ENCODE measurements at places on chromosomes 6 and 20.

DNA sequence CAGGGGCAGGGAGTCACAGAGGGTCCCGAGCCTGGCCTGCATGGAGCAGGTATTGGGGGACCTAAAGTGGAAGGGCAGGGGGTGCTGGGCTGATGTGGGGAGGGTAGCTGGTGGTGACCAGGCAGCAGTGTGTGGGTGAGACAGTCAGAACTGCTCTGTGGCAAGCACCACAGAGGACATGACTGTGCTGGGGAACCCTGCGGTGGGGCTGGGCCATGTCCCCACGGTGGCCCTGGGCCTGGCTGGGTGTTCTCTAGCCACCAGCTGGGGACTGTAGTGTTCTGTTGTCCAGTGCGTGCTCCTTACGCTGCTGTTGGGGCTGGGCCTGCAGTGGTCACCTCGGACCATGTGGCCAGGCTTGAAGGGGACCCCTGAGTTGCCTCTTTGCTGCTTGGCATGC lies 3.6 kb downstream of the SS18L1 start:
- no peak for DNase-seq

DNA sequence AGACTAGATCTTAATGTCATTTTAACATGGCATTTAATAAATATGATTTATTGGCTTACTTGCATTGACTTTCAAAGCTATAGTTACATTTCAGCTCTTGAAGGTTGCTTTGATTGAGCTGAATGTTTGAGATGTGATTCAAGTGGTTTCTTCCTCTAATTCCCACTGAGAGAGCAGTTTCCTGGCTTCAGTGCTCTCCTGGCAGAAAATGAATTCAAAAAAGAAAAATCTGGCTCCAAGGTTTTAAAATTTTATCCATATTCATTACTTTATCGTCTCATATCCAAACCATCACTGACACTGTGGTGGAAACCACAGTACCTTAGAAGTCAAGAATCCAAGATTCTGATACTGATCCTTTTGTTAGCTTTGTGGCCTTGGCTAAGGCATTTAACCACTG lies 263.1 kb upstream of the HSF2 start:
- no peak for DNase-seq

- DNase-seq: no peak
Measured at GRCh38 chr6:110653381-110653780, 161.9 kb downstream of the CDK19 start.

DNA sequence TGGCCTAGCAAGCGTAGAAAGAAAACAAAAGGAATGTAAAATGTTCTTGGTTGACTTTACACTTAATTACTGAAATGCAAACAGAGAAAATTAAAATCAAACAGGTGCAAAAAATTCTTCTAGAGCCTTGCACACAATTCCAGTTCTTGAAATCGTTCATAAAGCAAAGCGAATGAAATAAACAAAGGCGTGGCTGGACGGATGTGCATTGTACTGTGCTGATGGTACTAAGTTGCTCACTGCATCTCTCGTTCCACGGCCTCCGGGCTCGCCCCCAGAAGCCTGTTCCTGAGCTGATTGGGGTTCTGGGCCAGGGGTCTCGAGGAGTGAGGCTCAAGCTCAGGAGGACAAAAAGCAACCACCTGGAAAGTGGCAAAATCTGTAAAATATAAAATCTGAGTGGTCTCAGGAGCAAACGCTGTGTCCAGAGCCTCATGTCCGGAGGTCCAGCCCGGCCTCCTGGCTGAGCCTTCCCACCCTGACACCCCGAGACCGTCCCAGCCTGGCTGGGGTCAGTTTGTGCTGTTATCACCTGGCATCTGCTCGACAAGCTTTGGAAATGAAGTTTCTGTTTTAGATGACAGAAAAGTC lies 71.3 kb downstream of the TTLL2 start:
- DNase-seq: no peak

DNA sequence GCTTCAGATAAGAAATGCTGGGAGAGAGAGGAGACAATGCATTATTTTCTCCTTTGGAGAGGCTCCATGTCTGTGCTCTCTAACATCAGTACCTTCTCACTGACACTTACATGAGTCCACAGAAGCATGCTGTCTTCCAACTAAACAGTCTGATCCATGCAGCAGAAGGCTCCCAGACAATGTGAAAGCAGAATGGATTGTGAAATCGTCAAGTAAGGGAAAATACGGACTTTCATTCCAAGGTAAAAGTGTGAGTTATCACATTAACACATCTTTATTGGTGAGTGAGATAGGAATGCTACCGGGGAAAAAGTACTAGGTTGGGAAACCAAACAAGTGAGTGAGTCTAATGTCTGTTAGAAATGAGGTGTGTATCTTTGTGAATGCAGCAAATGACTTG lies 167.6 kb upstream of the KCNK16 start:
- DNase-seq: no peak

DNA sequence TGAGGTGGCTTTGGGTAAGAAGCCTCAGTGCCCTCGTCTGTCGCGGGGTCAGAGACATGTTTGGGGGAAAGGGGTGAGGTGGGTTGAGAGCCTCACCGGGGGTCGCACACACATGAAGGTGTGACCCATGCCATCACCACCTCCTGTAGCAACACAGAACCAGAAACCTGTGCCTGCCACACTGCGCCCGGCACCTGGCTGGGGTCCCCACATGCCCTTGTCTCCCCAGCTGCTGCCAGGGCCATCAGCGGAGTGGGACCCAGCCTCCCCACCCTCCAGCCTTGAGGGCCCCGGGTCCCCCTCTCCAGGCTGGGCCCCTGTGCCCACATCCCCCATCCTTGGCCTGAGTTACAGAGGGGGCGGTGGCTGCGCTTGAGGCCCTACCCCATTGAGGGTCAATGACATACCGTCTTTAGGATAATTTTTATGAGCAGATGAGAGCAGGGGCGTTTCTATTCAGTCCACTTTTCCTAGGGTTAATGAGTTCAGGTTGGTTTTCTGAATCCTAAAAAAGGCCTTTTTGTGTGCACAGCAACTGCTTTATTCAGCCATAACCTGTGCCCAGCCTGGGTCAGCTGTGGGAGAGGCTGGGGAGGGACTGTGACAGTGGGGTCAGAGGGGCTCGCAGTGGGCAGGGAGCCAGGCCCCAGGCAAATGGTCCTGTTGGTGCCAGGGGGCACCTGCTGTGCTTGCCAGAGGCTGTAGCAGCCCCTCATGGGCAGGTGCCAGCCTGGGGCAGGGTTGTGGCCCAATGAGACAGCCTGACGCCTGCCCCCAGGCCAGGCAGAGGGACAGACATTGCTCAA lies 19.4 kb downstream of the APCDD1L start:
- no peak for DNase-seq

- peak; percentile 64 for DNase-seq
Measured at GRCh38 chr6:168060521-168060931, 18.5 kb downstream of the FRMD1 start.

DNA sequence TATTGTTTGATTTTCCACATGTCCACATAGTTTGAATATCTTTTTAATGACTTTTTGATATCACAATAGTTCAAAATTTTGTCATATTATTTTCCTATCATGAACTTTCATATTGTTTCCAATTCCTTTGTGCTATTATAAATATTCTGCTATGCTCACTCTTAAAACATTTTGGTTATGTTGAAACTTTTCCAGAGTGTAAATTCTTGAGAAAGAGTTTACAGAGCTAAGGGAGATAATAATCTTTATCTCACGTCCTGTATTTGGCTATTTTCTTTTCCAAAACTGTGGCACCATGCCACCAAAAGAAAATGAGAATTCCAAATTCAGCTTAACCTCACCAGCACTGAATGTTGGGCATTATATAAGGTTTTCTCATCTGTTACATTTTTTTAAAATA lies 210.9 kb downstream of the TFAP2B start:
- DNase-seq: no peak

DNA sequence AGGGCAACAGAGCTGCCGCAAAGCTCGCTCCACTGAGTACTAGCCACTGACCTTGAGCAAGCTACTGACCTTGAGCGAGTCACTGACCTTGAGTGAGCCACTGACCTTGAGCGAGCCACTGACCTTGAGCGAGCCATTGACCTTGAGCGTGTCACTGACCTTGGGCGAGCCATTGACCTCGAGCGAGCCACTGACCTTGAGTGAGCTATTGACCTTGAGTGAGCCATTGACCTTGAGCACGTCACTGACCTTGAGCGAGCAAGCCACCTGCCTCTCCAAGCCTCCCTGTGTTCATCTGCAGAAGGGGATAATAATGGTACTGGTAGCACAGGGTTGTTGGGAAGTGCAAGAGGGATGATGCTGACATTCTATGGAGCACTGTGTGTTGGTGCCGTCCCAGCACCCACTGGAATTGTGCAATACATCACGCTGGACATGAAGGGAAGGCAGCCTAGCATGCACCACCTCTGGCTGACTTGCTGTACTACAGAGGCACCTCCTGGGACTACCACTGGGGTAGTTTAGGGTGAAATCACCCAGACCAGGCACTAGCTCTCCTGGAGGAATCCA lies 60.2 kb downstream of the CTCFL start:
- DNase-seq: peak; percentile 81

Measured in Caco-2 (cell line).